ENCODE measurements at places on chromosomes 11 and 22. TPM values are rescaled to one million over a fixed set of nuclear protein-coding genes. Genes with fewer than 3 reads are reported as not detected.
A peak's percentile ranks its signal among the peaks of the same experiment; 100 is the strongest.

DNA sequence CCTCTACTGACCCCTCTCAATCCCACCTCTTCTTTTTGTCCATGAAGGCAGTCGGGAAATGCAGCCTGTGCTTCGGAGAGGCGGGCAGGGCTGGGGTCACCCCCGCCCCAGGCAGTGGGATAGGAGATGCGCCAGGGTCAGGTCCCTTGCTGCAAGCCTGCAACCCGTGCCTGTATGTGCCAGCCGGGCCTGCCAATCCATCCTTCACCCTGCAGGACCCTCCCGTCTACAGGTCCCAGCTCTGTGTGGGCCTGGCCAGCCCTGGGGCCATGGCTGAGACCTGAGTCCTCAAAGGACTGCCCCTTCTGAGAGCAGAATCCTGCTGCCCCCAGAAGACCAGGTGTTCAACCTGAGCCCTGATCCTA is 10.9 kb downstream of the ASCL2 start:
- no peak for DNase-seq

DNA sequence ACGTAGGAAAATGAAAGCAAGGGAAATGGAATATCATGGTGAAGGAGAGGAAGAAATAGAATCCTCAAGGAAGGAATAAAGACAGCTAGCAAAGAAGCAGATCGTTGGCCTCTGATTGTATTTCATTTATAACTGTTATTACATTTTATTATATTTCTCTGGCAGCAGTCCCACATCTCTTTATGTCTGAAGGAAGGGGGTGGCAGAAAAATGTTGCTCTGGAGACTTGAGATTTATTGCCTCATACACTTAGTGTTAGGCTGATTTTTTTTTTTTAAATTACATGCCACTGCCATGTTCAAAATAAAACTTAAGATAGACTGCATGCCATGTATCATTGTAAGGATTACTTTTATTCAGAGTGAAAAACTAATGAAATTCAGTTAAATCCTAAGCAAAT is 971.7 kb upstream of the CHORDC1 start:
- no peak for DNase-seq

GRCh38 chr22:32758866-32759385 is 42.6 kb upstream of the TIMP3 start:
- peak; percentile 63 for DNase-seq

DNA sequence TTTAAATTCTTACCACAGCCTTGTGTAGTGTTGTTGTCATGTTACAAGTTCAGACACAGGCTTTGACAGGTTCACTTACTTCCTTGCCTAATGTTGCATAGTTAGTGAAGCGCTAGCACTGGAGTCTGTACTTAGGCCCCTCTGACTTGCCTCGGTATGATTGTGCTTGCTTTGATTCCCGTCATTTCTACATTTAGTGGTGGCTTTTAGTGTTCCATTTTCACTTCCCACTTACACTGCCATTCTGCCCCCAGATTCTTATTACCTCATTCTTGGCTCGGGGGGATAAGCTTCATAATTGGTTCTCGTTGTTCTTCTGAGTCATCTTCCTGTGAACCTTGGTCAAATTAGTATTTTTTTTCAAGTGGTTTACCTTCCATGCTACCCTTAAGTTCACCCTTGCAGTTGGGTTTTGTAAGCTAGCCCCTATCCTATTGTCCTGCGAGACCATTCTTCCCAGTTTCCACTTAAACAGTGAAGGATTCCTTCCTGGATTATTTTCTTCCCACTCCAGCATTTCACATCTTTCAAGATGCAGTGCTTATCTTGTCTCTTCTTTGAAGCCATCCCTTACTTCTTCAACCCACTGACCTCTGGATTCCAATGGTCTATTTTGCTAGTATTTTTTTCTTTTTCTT is 68.7 kb downstream of the DDX10 start:
- DNase-seq = peak; percentile 34

DNA sequence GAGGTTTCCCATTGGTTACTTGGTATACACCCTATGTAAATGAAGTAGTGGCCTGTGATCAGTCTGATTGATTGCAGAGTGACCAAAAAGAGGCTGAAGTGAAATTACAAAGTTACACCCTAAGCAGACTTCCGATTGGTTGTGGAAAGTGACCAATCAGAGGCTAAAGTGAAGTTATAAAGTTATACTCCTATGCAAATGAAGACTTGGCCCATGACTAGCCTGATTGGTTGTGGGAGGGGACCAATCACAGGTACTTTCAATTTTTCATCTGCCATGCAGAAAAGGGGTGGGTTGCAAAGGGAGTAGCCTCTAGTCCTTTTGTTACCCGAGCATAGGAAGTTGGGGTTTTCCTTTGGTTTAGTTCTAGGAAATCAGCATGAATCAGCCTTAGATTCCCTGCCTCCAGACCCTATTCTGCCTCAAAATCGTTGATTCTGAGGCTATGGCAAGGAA is 18.1 kb upstream of the CSTF3 start:
- no peak for DNase-seq

GRCh38 chr22:38415046-38415445 is 40.0 kb downstream of the KCNJ4 start:
- no peak for DNase-seq

DNA sequence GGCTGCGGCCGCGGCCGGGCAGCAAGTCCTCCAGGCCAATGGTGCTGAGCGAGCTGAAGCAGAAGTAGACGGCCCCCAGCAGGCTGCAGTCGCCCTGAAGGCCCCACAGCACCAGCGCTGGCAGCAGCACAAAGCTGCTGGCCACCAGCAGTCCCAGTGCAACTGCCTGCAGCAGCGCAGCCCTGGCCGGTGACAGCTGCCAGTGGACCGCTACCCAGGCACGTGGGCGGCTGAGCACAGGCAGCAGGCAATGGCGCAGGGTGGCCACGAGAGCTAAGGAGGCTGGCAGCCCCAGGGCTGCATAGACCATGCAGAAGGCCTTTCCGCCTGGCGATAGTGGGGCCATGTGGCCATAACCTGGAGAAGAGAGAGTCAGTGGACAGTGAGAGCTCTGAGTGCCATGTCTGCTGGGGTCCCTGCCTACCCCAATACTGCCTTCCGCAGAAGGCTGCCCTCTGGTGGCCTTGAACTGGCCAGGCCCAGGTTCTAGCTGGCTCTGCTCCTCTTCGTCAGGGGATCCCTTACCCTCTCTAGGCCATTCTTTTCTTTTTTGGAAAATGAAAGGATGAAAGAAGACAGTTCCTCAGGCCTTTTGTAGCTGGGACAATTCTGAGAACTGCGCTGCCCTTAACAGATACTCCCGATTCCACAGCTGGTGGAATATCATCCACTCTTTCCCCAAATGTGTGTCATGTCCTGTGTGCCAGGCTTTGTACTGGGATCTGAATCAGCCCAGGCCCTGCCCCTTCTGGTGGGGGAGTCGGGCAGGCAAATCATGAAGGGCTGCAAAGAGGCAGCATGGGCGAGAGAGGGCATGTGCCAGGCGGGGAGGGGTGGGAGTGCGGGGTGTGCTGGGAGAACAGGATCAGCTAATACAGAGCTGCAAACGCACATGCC is 1.8 kb downstream of the KCNK7 start:
- no peak for DNase-seq

Gene PDGFB
- total RNA-seq = 11.7 TPM

Gene OR51E2
- 1.9 TPM for total RNA-seq

Gene PRODH
- not detected for total RNA-seq
